ENCODE measurements at places on chromosomes 5 and 9.

- no peak for DNase-seq
Measured at GRCh38 chr5:154196955-154197652, 6.6 kb downstream of the GALNT10 start.

- DNase-seq = no peak
Measured at GRCh38 chr9:17081814-17082213, 53.0 kb upstream of the CNTLN start.

DNA sequence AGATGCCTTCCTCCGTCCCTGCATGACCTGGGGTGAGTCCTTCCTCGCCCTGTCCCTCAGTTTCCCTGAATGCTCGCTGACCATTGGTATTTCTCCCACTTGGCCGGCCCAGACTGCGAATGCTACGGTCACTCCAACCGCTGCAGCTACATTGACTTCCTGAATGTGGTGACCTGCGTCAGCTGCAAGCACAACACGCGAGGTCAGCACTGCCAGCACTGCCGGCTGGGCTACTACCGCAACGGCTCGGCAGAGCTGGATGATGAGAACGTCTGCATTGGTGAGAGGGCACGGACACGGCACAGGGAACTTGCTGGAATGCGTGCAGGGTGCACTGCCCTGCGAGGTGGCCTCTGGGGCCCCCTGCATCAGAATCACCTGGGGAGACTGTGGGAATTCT is 77.1 kb downstream of the NTNG2 start:
- DNase-seq = no peak

GRCh38 chr5:124317451-124317850 is 429.0 kb downstream of the ZNF608 start:
- no peak for DNase-seq

- DNase-seq = no peak
Measured at GRCh38 chr9:93343663-93344062, 107.8 kb upstream of the FAM120A start.

GRCh38 chr5:103667068-103667467 is 104.5 kb upstream of the NUDT12 start:
- no peak for DNase-seq

- DNase-seq = no peak
Measured at GRCh38 chr5:173535166-173535975, 81.1 kb downstream of the BOD1 start.

GRCh38 chr5:371811-372555 is 50.5 kb downstream of the AHRR start:
- peak; percentile 71 for DNase-seq

DNA sequence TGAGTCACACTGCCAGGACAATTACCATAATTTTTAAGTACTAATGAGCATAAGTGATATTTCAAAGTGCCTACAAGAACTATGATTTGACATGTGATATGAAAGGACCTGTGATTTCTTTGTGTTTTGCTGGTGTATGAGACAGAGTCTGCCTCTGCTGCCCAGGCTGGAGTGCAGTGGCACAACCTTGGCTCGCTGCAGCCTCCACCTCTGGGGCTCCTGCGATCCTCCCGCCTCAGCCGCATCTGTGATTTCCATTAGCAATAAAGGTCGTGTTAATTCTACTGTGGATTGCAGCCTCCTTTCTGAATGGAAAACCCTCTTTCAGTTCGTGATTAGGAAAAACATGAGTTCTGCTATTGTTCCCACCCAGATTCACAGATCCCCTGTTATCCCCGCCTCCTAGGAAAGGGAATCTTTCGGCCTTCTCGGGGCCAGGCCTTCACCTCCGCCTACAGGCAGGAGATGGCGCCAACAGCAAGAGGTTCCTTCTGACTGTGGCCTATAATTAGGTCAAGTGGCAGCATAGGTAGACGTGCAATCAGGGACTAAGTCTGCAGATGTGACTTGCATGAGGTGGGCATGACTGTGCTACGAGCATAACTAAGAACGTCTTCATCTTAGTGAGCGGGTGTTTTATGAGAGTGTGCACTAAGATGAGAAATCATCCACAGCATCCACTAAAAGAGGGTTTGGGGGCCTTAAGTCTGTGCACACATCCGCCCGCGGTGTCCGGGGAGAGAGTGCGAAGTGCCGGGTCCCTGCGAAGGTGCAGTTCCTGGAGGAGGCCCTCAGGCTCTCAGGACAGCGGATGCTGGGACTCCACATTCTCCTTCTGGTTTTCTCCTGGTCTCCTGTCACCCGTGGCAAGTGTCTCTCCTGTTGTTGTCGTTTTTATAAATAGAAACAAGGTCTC is 23.1 kb downstream of the TRIM7 start:
- peak; percentile 89 for DNase-seq

- DNase-seq = no peak
Measured at GRCh38 chr9:130214776-130215340, 42.7 kb downstream of the NCS1 start.

GRCh38 chr9:135985889-135986288 is 24.7 kb upstream of the UBAC1 start:
- no peak for DNase-seq

GRCh38 chr5:53261245-53261644 is 151.7 kb upstream of the MOCS2 start:
- DNase-seq = no peak

- DNase-seq = no peak
Measured at GRCh38 chr5:112762113-112762810, 24.6 kb downstream of the APC start.

- no peak for DNase-seq
Measured at GRCh38 chr5:30197662-30198061, 995.8 kb upstream of the CDH6 start.

DNA sequence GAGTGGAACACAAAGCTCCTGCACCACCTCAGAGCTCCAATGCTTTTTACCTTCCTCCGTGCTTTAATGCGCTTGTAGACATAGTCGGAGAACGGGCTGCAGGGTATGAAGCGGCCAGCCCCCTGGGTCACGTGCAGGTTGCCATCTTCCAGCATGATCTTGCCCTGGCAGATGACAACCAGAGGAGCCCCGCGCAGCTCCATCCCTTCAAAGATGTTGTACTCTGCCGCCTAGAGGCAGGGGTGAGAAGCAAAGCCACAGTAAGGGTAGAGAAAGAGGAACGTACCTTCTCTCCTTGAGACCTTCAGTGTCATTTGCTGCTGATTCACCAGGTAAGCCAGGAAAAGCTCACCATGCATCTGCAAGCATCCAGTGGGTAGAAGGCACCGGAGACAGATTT is 112.3 kb downstream of the DPYSL3 start:
- DNase-seq = no peak

- DNase-seq = no peak
Measured at GRCh38 chr5:95244479-95244878, 40.4 kb downstream of the MCTP1 start.

GRCh38 chr5:145222622-145223021 is 612.5 kb downstream of the PRELID2 start:
- DNase-seq = no peak

DNA sequence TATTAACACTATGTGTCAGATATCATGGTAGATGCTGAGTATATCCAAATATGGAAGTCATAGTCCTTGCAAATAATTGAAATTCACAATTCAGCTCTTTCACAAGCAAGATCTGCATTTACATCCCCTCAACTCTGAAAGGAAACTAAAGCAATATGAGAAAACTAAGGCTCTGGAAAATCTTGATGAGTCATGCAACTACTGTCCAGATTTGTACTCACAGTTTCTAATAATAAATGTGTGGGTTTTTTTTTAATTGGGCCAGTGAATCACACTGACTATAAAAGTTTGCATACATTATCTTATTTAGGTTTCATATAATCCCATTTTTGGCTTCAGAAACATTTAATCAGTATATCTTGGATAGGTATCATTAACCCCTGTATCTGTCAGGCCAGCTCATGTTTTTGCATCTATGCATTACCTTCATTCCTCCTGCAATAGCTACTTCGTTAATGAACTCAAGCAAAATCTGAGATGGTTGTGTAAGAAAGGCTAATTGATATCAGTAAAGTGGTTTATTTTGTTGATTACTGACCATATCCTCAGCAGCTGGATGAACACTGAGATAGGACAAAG is 58.7 kb upstream of the PRR16 start:
- DNase-seq = no peak

DNA sequence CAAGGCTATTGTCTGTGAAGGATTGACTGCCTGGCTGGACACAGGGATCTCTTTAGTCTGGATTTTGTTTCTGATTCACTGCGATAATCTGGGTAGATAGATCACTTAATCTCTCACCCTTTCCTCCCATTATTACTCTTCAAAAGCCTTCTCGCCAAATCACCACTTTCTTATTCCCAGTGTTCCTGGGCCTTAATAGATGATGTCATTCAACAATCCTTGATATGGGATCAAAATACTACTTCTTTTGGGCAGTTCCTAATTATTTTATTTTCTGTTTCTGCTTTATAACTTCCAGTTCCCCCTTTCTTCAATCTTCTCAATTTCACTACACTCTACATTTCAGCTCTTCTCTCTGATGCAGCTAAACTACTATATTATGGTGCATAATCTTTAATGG is 6.8 kb upstream of the CRHBP start:
- DNase-seq = no peak

GRCh38 chr5:168327994-168328393 is 36.5 kb downstream of the WWC1 start:
- DNase-seq = no peak

GRCh38 chr5:41432481-41433253 is 77.7 kb downstream of the PLCXD3 start:
- no peak for DNase-seq

DNA sequence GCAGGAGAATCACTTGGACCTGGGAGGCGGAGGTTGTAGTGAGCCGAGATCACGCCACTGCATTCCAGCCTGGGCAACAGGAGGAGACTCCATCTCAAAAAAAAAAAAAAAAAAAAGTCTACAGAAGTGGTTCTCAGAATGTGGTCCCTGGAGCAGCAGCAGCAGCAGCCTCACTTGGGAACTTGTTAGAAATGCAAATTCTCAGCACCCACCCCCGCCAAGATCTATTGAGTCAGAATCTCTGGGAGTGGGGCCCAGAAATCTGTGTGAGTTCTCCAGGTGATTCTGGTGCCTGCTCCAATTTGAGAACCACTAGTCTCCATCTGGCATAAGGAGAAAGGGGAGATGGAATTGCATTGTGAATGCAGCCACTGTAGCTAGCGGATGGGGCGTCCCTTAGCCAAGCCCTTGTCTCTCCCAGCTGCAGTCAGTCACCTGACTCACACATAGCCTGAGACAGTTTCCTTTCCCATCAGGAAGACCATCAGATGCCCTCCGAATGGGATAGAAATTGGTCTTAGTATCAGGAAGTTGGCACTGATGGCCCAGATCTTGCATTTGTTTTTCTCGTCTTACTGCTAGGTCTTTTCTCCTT is 12.2 kb upstream of the PTCH1 start:
- DNase-seq = no peak

- DNase-seq = peak; percentile 51
Measured at GRCh38 chr9:134396825-134397224, 70.6 kb downstream of the RXRA start.

DNA sequence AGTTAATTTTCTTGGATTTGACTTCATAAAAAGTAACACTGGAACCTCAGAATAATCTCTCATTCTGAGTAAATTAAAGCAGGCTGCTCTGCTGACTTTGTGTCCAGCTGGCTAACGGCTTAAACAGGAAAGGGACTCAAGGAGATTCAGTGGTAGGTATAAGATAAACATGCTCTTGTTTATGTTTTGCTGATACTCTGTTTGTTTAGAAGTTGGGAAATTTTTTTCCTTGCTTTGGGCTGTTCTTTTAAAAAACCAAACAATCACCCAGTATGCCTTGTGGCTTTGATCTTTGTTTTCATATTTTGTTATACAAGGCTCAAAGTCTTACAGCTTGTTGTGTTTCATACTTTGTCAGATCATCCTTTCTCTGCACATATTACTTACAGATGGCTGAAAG is 237.6 kb upstream of the RIOK2 start:
- DNase-seq = no peak

DNA sequence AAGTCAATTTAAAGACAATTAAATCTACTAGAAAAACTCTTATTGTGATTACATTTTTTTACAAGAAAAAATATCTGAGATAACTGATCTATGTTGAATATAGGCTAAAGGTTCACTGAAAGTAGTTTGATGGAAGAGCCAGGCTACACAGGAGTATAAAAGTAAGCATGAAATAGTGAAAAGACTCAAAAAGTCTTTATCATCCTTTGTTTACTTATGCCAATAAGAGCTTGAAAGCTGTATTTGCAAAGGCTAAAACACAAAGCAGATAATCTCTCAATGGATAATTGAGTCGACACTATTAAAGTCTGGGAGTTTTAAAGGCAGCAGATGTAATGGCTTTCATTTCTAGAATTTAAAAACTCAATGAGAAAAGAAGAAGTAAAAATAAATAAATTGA is 42.0 kb downstream of the SSBP2 start:
- DNase-seq = no peak

GRCh38 chr9:84266087-84266561 is 74.4 kb downstream of the SLC28A3 start:
- peak; percentile 41 for DNase-seq

DNA sequence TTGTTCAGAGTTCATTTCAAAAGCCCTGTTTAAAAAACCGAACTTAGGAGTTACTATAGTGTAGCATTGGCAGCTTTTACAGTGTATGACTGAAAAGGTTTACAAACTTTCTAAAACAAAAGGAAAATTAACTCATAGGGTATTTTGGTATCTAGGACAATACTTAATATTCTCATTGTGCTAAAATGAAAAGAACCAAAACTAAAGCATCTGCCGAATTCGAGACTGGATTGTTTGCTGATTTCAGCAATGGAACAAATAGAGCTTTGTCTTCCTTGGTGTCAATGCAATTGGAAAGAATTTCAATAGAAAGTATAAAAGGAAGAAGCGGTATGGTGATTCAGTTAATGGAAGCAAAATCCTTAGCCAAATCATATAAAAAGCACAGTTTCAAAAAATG is 254.1 kb downstream of the SLF1 start:
- no peak for DNase-seq

- no peak for DNase-seq
Measured at GRCh38 chr5:140049713-140050112, 6.6 kb upstream of the NRG2 start.

- DNase-seq = no peak
Measured at GRCh38 chr5:137022043-137022442, 477.1 kb downstream of the SPOCK1 start.

- DNase-seq = no peak
Measured at GRCh38 chr9:29160763-29161353, 1587.6 kb upstream of the C9orf72 start.

- no peak for DNase-seq
Measured at GRCh38 chr5:43078956-43079355, 38.8 kb upstream of the ANXA2R start.

GRCh38 chr9:73165911-73166310 is 14.2 kb downstream of the ANXA1 start:
- no peak for DNase-seq

GRCh38 chr5:139141446-139142204 is 56.5 kb downstream of the SIL1 start:
- DNase-seq = no peak
